ENCODE measurements at places on chromosomes 2 and 18.
A peak's percentile ranks its signal among the peaks of the same experiment; 100 is the strongest.

GRCh38 chr2:235029054-235029453 is 77.2 kb downstream of the SH3BP4 start:
- no peak for DNase-seq

DNA sequence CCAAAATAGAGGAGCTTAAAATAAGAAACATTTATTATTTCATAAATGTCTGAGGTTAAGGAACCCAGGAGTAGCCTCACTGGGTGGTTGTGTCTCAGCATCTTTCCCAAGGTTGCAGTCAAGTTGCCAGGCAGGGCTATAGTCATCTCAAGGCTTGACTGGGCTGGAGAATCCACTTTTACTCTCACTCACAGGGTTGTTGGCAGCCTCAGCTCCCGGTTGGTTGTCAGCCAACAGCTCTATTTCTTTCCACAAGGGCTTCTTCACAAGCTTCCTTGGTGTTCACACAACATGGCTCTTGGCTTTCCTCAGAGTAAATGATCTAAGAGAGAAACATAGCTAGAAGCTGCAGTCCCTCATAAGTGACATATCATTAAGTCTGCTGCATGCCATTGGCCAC is 55.6 kb upstream of the TEX51 start:
- DNase-seq, result no peak

- no peak for DNase-seq
Observed at GRCh38 chr18:66668706-66669105, 64.8 kb upstream of the CDH19 start.

DNA sequence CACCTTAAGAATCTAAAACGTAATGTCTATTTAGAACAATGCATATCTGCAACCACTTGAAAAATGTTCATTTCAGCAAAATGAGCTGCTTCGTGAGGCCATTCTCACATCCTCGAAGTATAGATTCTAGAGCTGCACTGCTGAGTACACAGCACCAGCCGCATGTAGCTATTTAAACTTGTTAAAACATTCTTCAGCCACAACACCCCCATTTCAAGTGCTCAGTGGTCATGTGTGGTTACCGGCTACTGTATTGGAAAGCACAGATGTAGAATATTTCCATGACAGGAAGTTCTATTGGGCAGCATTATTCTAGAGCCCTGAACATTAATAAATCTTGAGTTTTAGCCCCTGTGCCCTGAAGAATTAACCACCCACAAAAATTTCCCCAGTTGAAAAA is 35.0 kb downstream of the SUMO1 start:
- no peak for DNase-seq

GRCh38 chr18:68150961-68151360 is 563.9 kb downstream of the TMX3 start:
- no peak for DNase-seq

DNA sequence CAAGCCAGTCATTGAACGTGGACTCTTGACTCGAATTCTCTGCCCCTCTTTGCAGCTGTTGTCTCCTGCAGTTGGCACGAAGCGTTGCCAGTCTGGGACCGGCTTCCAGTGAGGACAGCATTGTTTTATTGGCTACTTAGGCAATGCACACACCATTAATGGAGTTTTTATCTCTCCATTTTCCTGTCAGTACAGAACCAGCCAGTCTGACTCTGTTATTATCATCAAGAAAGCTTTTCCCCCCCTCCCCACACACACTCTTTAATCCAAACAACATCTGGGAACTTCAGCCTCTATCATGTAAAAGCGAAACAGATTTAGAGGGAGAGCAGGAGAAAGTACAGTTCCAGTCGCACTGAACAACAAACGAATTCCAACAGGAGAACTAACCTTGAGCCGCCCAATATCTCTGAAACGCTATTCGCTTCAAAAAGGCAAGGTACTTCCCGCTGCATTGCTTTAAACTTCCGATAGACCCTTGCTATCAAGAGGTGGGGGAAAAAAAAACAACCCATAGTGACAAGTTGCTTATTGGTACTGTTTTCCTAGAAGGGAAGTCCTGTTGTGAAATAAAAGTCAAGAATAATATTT is 38.2 kb downstream of the ACVR1 start:
- no peak for DNase-seq

GRCh38 chr2:222806526-222807137 is 54.2 kb upstream of the ACSL3 start:
- DNase-seq, result no peak

DNA sequence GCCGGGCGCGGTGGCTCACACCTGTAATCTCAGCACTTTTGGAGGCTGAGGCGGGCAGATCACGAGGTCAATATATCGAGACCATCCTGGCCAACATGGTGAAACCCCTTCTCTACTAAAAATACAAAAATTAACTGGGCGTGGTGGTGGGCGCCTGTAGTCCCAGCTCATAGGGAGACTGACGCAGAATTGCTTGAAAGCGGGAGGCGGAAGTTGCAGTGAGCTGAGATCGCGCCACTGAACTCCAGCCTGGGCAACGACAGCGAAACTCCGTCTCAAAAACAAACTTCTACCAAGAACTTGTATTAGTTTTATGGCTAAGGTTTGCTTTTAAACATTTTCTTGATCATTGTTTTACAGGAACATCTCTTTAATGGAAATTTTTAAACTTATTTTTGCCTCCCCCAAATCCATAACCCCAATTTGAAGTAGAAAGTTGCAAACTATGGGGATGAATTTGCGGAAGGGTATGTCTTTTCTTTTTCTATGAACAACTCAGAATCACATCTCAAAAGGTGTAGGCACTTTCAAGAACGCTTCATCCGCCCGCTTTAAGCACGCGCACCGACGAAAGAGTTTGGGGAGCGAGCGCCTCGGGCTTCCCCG is 46.8 kb upstream of the PTMA start:
- no peak for DNase-seq

DNA sequence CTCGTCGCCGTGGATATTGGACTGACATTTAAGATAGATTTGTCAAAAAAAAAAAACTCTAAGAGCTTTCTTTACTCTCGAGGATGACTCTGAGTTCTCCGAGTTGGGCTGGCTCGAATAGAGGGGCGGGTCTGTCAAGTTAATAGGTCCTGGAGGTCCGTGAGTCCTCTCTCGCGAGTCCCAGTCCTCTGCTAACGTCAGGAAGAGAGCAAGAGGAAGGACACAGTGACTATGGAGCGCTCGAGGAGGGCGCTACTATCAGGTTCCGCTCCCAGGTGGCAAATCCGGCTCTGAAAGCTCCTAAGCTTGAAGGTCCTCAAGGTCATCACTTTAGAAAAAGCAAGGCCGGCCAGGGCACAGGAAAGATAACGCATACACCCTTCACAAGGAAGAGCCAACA is 404 bp upstream of the AKAIN1 start:
- no peak for DNase-seq

GRCh38 chr2:130908832-130909231 is 72.1 kb downstream of the ARHGEF4 start:
- DNase-seq, result no peak

DNA sequence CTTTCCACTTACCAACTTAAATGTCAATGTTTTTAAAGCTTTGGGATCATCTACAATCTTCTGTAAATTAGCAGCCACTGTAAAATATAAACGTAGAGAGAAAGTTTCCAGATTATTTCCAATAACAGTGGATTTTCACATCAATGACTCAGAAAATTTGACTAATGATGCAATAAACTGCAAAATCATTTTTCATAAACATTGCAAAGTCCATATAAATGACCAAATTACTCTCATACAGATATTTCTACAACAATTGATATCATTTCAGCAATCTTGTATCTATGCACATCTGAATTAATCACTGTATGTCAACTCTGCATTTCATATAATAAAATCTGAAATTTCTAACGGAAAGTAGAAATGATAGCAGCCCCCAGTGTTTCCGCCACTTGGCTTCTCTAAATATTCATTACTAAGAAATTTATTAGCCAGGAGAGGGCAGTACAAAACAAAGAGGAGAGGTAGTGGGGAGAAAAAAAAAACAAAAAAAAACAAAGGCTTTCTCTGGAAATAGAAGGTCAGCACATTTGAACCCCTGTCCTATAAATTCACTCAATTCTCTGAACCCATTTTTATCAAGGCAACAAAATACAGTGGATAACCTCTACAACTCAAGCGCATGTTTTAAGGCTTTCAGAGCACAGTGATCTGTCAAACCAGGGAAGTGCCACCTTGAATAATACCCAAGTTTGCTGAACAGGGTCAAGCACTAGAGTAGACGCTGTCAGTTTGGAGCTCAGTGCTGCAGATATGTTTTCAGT is 282.6 kb downstream of the STK39 start:
- DNase-seq, result no peak

- DNase-seq, result no peak
Observed at GRCh38 chr2:220995581-220995980, 576.5 kb downstream of the EPHA4 start.

GRCh38 chr18:12911025-12911928 is 27.2 kb upstream of the PTPN2 start:
- DNase-seq, result peak; percentile 75

DNA sequence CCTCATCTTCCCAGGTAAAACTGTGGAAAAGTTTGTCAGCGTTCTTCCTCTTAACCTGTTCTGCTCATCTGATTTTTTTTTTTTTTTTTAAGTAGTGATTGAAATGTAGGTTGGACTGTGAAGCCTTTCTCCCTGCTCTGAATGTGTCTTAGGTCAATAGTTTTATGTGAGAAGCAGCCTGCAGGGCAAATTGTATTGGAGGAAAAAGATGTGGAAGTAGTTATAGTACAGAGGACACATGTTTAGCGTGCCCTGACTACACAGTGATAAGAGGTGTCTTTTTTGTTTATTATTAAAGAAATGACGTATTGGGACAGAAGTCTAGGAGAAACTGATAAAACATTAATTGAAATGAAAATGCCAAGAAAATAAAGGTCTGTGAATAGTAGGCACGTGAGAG is 1.5 kb downstream of the MTA3 start:
- no peak for DNase-seq

GRCh38 chr2:236805800-236806531 is 236.3 kb downstream of the ACKR3 start:
- DNase-seq, result no peak

DNA sequence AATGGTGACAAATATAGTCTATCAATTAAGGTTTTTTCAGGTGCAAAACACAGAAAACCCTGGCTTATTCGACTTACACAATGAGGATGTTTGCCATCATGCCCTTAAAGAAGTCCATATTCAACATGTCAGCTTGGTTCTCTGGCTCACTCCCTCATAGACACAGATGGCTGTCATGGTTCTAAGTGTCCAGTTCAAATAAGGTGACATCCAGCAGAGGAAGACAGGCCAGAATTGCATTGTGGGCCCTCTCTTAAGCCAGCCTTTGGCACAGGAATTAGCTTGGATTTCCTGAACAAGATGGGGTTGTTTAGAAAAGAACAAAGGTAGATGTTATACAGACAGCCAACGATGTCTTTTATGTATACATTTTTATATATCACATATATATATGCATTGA is 18.7 kb upstream of the SLC1A4 start:
- no peak for DNase-seq

- peak; percentile 8 for DNase-seq
Observed at GRCh38 chr2:21118302-21118920, 5.4 kb upstream of the TDRD15 start.

GRCh38 chr2:226213717-226214116 is 585.9 kb downstream of the IRS1 start:
- no peak for DNase-seq

DNA sequence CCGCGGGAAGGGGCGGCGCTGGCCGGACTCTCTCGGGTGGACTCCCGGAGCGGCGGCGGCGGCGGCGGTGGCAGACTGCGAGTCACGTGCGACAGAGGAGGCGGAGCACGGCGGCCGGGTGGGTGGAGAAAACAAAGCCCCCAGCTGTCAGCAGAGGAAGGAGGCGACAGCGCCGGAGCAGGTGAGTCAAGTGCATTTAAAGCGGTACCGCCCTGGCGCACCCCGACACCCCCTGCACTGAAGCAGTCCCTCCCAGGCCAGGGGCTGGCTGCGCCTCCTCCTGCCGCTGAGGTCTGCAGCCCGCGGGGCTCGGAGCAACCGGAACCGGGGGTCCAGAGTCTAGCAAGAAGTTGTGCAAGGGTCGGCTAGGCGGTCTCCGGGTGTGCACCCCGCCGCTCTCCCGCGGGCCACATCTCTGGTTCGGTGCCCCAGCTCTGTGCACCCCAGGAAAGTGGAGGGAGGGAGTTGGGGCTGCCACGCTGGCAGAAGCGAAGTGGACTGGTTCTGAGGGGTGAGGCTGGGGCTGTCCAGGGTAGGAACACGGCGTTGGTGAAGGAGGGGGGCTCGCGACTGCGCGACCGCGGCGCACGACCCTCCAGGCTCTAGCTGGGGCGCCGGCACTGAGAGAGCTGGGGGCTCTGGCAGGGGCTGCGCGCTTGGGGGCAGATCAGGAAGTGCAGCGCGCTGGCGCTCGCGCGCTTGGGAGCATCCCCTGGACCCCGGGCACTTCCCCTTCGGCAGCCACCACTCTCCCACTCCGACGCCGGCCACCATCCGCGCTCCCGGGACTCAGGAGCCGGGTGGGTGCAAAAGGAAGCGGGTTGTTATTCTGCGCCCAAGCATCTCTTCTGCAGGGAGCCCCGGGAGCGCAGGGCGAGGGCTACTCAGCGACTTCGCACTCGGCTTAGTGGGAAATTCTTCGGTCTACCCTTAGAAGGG is 64.0 kb upstream of the MAPRE2 start:
- peak; percentile 83 for DNase-seq

GRCh38 chr2:221844212-221845020 is 272.3 kb upstream of the EPHA4 start:
- no peak for DNase-seq

DNA sequence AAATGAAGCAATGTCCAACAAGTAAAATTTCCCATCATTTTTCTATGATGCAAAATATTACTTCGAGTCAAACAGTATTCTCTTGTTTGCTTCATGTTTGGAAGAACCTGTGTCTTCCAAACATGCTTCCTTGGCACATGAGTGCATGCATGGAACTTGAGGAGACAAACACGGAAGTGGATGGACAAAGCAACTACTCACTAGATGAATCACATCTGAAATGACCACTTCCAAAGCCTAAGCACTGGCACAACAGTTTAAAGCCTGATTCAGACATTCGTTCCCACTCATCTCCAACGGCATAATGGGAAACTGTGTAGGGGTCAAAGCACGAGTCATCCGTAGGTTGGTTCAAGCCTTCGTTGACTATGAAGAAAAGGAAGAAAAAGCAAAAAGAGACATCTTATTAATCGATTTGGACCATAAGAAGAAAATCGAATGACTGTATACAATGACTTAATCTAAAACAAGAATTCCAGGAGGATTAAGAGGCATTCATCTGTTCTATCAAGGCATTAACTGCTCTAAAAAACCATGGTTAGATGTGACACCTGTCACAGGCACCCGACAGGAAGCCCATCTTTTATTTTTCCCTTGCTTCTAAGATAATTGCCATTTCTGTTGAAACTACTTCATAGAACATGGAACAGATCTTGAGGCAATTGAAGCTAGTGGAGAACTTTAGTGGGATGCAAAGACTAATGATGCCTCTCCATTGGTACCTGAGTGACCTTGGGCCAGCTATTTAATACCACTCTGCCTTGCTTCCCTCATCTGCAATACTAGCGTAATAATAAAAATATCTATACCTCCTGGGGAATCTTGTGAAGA is 56.0 kb downstream of the ATIC start:
- no peak for DNase-seq

All from stimulated activated CD4-positive, alpha-beta T cell treated with anti-CD3 and anti-CD28 coated beads, Interleukin-15, amount 100 ng/mL, for 24 hours (primary cell).